ENCODE measurements at places on chromosomes 6 and 20. TPM values are rescaled to one million over a fixed set of nuclear protein-coding genes. Genes with fewer than 3 reads are reported as not detected.

SLC17A9 gene
- polyA plus RNA-seq: 2.3 TPM

PPP1R10 gene
- polyA plus RNA-seq: 7.8 TPM

HLA-DRB5 gene
- polyA plus RNA-seq: 0.29 TPM

FABP7 gene
- not detected for polyA plus RNA-seq

SCRT2 gene
- polyA plus RNA-seq: not detected

SLC25A27 gene
- 5.8 TPM for polyA plus RNA-seq

ERVFRD-1 gene
- 0.07 TPM for polyA plus RNA-seq

GINS1 gene
- polyA plus RNA-seq: 0.28 TPM

HNF4A gene
- polyA plus RNA-seq: under 0.01 TPM

XKR7 gene
- not detected for polyA plus RNA-seq

RAET1G gene
- polyA plus RNA-seq: 0.32 TPM

POPDC3 gene
- 37.8 TPM for polyA plus RNA-seq

DNA sequence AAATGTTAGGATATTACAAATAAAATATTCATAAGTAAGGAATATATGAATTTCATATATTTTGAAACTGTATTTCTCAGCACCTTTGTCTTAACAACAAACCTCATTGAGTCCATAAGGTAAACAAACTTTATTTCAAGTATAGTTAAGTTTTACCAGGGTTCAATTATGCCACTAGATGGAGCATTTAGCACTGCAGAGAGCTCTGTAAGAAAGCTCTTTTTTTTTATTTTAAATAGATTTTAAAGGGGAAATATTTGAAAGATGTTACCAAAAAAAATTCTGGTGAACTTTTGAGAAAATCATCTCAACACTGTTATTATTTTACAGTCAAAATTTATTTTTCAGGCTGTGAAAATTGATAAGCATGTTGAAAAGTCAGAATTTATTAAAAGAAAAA, 955.2 kb upstream of the EYS start:
- no peak overlapping the region for H3K27ac ChIP-seq
- no peaks in the 10 kb centered on the region for H3K36me3 ChIP-seq
- no peak for DNase-seq

GRCh38 chr6:138662471-138662870, 111.1 kb upstream of the CCDC28A start:
- H3K36me3 ChIP-seq: no peaks in the 10 kb centered on the region
- no peaks in the 10 kb centered on the region for H3K27me3 ChIP-seq
- DNase-seq: no peak
- H3K27ac ChIP-seq: no peak overlapping the region
- H3K4me3 ChIP-seq: no peak overlapping the region

GRCh38 chr6:6452002-6452401, 131.5 kb upstream of the F13A1 start:
- peak; percentile 19 for DNase-seq
- peak overlapping the region; percentile 16 for H3K27ac ChIP-seq
- no peaks in the 10 kb centered on the region for H3K36me3 ChIP-seq
- H3K4me1 ChIP-seq: peaks cover 13% of the 10 kb centered on the region

GRCh38 chr20:51127713-51128112, 104.8 kb upstream of the KCNG1 start:
- no peak overlapping the region for H3K27ac ChIP-seq
- H3K27me3 ChIP-seq: peaks cover 7% of the 10 kb centered on the region
- H3K36me3 ChIP-seq: no peaks in the 10 kb centered on the region

GRCh38 chr6:18676548-18676947, 289.4 kb downstream of the RNF144B start:
- H3K36me3 ChIP-seq: no peaks in the 10 kb centered on the region
- no peak overlapping the region for H3K27ac ChIP-seq
- H3K4me3 ChIP-seq: no peak overlapping the region
- H3K4me1 ChIP-seq: no peaks in the 10 kb centered on the region
- DNase-seq: no peak

- no peak overlapping the region for H3K27ac ChIP-seq
- no peak overlapping the region for H3K4me3 ChIP-seq
- H3K27me3 ChIP-seq: no peaks in the 10 kb centered on the region
These were observed 105.6 kb downstream of the AIG1 start for GRCh38 chr6:143166247-143166695.

DNA sequence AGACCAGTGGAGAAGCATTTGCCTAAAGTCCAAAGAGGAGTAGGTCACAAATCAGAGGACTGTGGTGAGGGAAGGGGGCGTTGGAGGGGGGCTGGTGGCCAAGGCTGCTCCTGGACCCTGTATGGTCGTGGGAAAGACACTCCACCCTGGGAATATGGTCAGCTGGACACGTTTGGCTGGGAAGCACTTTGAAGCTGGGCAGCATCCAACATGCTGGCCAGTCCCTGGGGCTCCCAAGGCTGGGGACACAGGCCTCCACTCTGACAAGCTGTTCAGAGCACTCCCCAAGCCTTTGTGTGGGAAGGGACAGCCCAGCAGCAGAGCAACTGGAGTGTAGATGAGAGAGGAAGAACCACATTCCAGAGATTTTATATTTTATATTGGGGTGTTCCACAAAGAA, 203.2 kb downstream of the ANKRD60 start:
- no peak overlapping the region for H3K27ac ChIP-seq
- H3K4me3 ChIP-seq: no peak overlapping the region
- H3K27me3 ChIP-seq: no peaks in the 10 kb centered on the region
- H3K4me1 ChIP-seq: peaks cover 15% of the 10 kb centered on the region
- DNase-seq: peak; percentile 73

- H3K4me3 ChIP-seq: no peak overlapping the region
- no peak overlapping the region for H3K27ac ChIP-seq
- H3K27me3 ChIP-seq: no peaks in the 10 kb centered on the region
- H3K4me1 ChIP-seq: peaks cover 17% of the 10 kb centered on the region
- no peaks in the 10 kb centered on the region for H3K36me3 ChIP-seq
These were observed 113.9 kb downstream of the HFE start for GRCh38 chr6:26200918-26201721.

DNA sequence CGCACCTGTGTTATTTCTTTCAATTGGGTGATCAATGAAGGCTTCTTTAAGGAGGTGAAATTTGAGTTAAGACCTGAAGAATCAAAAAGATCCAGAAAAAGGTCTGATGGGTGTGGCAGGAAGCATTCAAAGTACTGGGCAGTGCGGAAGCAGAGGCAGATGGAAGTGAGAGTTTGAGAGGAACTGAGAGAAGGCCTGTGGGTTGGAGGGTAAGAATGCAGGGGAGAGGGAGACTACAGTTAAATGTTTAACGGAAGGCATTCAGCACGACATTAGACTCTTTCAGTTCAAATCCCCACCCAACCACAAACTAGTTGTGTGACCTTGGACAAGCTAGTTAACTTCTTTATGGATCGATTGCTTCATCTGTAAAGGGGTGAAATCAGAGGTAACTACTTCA, 50.5 kb upstream of the GCM1 start:
- no peaks in the 10 kb centered on the region for H3K27me3 ChIP-seq
- no peak overlapping the region for H3K27ac ChIP-seq
- DNase-seq: no peak
- H3K36me3 ChIP-seq: no peaks in the 10 kb centered on the region
- H3K4me3 ChIP-seq: no peak overlapping the region

GRCh38 chr6:139436200-139436956, 61.9 kb upstream of the CITED2 start:
- H3K27me3 ChIP-seq: no peaks in the 10 kb centered on the region
- no peak overlapping the region for H3K4me3 ChIP-seq
- H3K4me1 ChIP-seq: peaks cover 5% of the 10 kb centered on the region
- DNase-seq: no peak
- no peaks in the 10 kb centered on the region for H3K36me3 ChIP-seq
- no peak overlapping the region for H3K27ac ChIP-seq

DNA sequence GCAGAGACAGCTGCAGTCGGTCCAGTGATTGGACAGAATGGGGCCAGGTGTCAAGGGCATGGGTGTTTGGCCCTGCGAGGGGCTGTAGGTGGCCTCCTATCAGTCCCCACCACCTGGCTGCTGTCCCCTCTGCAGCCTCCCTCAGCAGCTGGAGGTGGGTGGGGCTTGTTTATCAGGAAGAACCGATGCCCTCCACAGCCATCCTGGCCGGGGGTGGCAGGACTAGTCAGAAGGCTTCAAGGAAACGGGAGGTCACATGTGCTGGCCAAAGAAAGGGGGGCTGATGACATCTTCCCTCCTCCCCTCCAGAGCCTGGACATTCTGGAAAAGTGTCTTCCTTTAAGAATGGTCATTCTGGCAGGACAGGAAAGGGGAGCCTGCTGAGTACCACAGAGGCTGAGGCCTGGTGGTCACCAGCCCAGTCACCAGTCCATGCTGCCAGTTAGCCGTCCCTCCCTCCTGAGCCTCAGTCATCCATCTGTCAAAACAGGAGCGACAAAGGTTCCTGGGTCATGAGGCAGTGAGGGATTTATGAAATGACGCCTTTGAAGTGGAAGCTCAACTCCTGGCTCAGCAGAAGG, 4.1 kb downstream of the FAM210B start:
- no peak overlapping the region for H3K4me3 ChIP-seq
- H3K27ac ChIP-seq: no peak overlapping the region
- H3K4me1 ChIP-seq: peaks cover 25% of the 10 kb centered on the region
- H3K36me3 ChIP-seq: peaks cover 9% of the 10 kb centered on the region
- DNase-seq: no peak

DNA sequence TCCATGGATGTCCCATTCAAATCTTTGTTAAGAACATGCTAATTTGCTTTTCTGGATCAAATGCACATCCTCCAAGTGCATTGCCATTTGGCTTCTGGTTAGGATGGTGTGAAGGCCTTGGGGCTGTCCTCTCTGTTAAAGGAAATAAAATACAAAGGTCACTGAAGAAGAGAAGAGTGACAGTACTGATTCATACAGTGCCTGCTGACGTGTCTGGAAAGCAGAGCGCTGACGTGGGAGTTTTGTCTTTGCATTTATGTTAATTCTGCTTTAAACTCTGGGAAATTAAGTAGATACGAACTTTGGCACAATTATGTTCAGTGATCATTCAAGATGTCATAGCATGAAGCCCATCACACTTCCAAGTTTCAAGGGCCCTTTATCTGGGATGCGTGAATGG, 33.2 kb downstream of the SYNDIG1 start:
- H3K4me3 ChIP-seq: no peak overlapping the region
- H3K4me1 ChIP-seq: no peaks in the 10 kb centered on the region
- no peaks in the 10 kb centered on the region for H3K27me3 ChIP-seq
- H3K36me3 ChIP-seq: no peaks in the 10 kb centered on the region

DNA sequence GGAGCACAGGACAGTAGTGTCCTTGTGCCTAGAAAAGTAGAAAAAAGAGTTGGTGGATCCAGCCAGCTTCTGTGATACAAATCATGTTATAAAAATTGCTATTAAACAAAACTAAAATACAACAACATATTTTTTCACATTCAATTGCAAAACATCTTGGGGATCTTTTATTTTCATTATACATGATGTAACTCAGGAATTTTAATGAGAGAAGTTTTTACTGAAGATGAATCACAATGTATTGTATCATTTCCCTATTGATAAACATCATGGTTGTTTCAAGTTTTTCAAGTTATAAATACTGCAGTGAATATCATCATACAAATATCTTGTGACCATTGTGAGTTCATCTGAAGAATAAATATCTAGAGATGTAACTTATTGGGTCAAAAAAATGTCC, 608.0 kb downstream of the PHF3 start:
- H3K4me3 ChIP-seq: no peak overlapping the region
- DNase-seq: no peak
- H3K27me3 ChIP-seq: no peaks in the 10 kb centered on the region
- H3K4me1 ChIP-seq: no peaks in the 10 kb centered on the region

GRCh38 chr6:91276315-91276714, 689.4 kb upstream of the MAP3K7 start:
- H3K4me3 ChIP-seq: no peak overlapping the region
- no peaks in the 10 kb centered on the region for H3K36me3 ChIP-seq
- H3K27ac ChIP-seq: no peak overlapping the region
- no peaks in the 10 kb centered on the region for H3K4me1 ChIP-seq
- no peaks in the 10 kb centered on the region for H3K27me3 ChIP-seq

DNA sequence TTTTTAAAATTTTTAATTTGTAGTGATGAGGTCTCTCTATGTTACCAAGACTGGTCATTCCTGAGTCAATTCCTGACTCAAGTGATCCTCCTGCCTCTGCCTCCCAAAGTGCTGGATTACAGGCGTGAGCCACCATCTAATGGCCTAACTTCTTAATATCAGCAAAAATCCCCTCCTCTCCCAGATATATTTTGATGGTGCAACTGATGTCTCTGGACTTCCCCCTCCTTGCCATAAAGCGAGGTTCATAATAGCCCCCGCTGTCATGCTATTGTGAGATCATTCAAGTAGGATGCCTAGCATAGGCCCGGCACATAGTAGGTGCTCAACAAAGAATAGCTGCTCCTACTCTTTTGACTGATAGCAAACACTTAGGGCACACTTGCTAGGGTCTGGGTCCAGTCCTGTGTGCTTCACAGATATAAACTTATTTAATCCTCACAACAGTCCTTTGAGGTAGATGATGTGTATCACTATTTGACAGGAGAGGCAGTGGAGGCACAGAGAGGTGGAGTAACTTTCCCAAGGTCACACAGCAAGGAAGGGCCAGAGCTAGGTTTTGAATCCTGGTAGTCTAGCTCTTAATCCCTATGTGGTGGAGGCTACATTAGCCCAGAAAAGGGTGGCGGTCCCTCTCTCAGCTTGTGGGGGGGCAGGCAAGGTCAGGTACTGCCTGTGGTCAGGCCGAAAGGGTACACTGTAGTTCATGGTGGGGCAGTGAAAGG, 14.6 kb downstream of the SRC start:
- DNase-seq: no peak
- no peak overlapping the region for H3K27ac ChIP-seq
- H3K4me1 ChIP-seq: no peaks in the 10 kb centered on the region
- H3K4me3 ChIP-seq: no peak overlapping the region
- H3K36me3 ChIP-seq: no peaks in the 10 kb centered on the region

DNA sequence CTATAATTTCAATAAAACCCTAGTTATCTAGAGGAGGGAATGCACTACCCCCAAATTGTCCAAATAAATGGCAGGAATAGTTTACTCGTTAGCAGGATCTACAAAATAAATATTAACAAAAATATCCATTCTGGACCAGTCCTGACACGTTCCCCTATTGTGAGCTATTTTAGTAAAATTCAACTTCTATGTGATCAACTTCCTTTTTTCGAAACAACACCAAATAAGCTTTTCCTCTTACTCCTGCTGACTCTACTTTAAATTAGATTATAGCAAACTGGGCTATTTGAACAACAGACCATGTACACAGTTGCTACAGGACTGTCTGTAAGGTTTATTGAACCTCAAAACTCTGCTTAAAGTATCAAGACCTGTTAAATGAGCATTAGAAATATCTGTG, 154.3 kb downstream of the IPCEF1 start:
- DNase-seq: no peak
- no peak overlapping the region for H3K27ac ChIP-seq
- no peaks in the 10 kb centered on the region for H3K4me1 ChIP-seq
- no peaks in the 10 kb centered on the region for H3K27me3 ChIP-seq
- no peaks in the 10 kb centered on the region for H3K36me3 ChIP-seq

GRCh38 chr6:141290941-141291721, 841.6 kb upstream of the GJE1 start:
- no peak overlapping the region for H3K27ac ChIP-seq
- H3K4me1 ChIP-seq: no peaks in the 10 kb centered on the region
- H3K27me3 ChIP-seq: no peaks in the 10 kb centered on the region
- no peak for DNase-seq
- H3K36me3 ChIP-seq: no peaks in the 10 kb centered on the region
- no peak overlapping the region for H3K4me3 ChIP-seq

- H3K36me3 ChIP-seq: no peaks in the 10 kb centered on the region
- H3K4me3 ChIP-seq: no peak overlapping the region
- no peaks in the 10 kb centered on the region for H3K27me3 ChIP-seq
These were observed 325.2 kb upstream of the CDH4 start for GRCh38 chr20:60926831-60927230.

Data from heart right ventricle (tissue), 16 donors.